ENCODE measurements at places on chromosomes 4 and X. TPM values are rescaled to one million over a fixed set of nuclear protein-coding genes. Genes with fewer than 3 reads are reported as not detected.

Gene HDX
- 9.6 TPM for total RNA-seq

Gene HSPA4L
- 3.5 TPM for total RNA-seq

Gene LINC00632
- total RNA-seq: 68.0 TPM

Gene SSX2B
- not detected for total RNA-seq

Gene RIPPLY1
- total RNA-seq: not detected

Gene EDA2R
- 2.1 TPM for total RNA-seq

Gene CXCL5
- total RNA-seq: 3.1 TPM

Gene MAP7D3
- 13.1 TPM for total RNA-seq

Gene EGFL6
- 0.44 TPM for total RNA-seq

Gene DDX53
- total RNA-seq: not detected

Gene IRAK1
- total RNA-seq: 104 TPM

Gene PRKG2
- 0.38 TPM for total RNA-seq

Gene CYTL1
- total RNA-seq: not detected

Gene TMEM128
- total RNA-seq: 18.0 TPM

Gene IQSEC2
- total RNA-seq: 10.9 TPM

Gene SLC9B1
- total RNA-seq: 5.4 TPM

Gene CD38
- 62.7 TPM for total RNA-seq

Gene TMPRSS11F
- not detected for total RNA-seq

Gene MXRA5
- 13.6 TPM for total RNA-seq

Gene TBC1D8B
- total RNA-seq: 2.6 TPM

Gene GC
- not detected for total RNA-seq

Gene NELFA
- total RNA-seq: 21.2 TPM

Gene MAGED4
- total RNA-seq: 4.5 TPM

Gene STATH
- not detected for total RNA-seq

Gene TLR8
- 76.5 TPM for total RNA-seq

Gene CD40LG
- total RNA-seq: 2.5 TPM

Gene WAS
- total RNA-seq: 112 TPM

Gene HSFX3
- not detected for total RNA-seq

Gene NAA11
- not detected for total RNA-seq

Gene HGFAC
- not detected for total RNA-seq

Gene TCEAL6
- total RNA-seq: not detected

Gene DCLK2
- 4.9 TPM for total RNA-seq

Gene STOX2
- total RNA-seq: 30.4 TPM

Gene IQCM
- not detected for total RNA-seq

Gene GUCY1B1
- total RNA-seq: 19.2 TPM

Gene SH3BP2
- total RNA-seq: 277 TPM

Gene TLL1
- total RNA-seq: 0.09 TPM

Gene RRAGB
- 20.9 TPM for total RNA-seq

All from spleen (tissue), 13 donors.